ENCODE measurements at places on chromosomes 1 and 21.

DNA sequence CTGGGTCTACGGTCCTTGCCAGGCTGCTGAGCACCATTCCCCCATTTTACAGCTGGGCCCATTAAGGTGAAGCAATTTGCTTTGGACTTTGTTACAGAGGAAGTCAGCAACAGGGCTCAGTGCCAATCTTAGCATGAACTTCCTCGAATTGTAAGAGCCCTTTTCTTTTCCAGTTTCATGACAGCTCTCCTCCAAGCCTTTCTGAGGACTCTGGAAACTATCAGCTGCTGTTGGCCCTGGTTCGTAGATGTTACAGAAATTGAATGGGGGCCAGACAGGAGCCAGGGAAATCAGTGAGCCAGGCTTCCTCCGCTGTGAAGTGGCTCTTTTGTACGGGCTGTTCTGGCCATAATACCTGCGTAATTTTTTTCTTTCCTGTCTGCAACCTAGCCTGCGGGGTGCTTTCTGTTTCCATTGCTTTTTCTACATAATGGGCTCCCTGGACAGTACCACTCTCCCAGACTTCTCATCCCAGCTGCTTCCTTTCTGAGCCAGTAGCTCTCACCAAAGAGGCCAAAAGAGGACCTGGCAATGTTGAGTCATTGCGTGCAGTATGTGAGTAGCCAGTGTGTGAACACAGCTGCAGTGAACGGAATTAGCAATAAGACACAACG lies 386.3 kb downstream of the DISC1 start:
- DNase-seq: no peak

- DNase-seq: no peak
These were observed 256.8 kb downstream of the KAZN start for GRCh38 chr1:14855268-14855667.

DNA sequence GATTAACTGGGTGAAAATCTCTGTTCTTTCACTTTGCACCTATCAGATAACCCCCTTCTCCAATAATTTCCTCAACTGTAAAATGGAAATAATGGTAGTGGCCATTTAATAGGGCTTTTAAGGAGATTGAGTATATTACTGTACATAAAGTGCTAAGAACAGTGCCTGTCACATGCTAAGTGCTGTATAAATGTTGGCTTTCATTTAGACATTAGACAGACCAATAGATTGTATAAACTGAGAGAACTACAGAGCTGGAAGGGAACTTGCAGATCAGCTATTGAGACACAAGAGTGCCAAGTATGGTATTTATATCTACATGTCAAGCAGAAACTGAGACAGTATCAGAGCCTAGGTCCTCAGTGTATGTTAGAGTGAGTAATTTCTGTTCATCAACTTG lies 934.7 kb downstream of the PLA2G4A start:
- no peak for DNase-seq

DNA sequence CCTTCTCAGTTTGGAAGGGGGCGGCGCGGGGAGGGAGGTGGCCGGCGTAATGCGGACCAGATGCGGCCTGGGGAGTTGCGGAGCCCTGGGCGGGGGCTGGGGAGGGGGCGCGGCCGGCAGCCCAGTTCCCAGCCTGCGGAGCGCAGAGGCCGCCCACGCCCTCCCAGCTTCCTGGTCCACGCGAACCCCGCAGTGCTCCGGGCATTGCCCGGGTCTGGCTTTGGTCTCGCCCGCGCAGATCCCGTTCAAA lies 695 bp downstream of the DMBX1 start:
- no peak for DNase-seq

- no peak for DNase-seq
These were observed 36.7 kb downstream of the RHBG start for GRCh38 chr1:156405670-156406069.

- DNase-seq: no peak
These were observed 69.1 kb downstream of the KCNJ15 start for GRCh38 chr21:38325731-38326420.

- no peak for DNase-seq
These were observed 23.3 kb downstream of the PIP5K1A start for GRCh38 chr1:151221616-151222015.

- DNase-seq: no peak
These were observed 105.0 kb upstream of the ADGRL2 start for GRCh38 chr1:81695741-81696140.

DNA sequence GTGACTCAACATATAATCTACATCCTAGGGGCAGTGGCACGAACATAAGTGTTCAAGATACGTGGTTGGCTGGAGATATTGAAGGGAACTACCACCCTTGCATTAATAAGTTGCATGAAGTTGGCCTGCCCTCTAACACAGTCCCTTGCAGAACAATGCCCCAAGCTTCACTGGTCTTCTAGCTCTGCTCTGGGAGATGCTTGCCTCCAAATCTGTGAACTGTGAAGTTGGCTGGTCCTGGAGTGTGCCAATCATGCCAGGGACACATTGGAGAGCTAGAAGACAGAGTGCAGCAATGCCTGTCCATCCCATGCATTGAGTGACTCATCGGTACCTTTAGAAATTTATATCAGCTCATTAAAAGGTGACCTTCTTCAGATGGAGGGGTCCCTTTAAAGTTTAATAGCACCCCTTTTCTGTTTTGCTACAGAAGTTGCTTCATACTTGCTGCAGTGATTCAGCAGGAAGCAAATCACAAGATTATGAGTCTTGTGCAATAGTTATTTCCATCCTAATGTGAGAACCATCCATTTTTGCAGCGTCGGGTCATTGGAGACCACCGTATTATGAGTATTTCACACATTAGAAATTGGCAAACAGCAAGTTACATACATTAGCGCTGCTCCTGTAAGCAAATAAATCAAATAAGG lies 55.2 kb upstream of the KAZN start:
- no peak for DNase-seq

DNA sequence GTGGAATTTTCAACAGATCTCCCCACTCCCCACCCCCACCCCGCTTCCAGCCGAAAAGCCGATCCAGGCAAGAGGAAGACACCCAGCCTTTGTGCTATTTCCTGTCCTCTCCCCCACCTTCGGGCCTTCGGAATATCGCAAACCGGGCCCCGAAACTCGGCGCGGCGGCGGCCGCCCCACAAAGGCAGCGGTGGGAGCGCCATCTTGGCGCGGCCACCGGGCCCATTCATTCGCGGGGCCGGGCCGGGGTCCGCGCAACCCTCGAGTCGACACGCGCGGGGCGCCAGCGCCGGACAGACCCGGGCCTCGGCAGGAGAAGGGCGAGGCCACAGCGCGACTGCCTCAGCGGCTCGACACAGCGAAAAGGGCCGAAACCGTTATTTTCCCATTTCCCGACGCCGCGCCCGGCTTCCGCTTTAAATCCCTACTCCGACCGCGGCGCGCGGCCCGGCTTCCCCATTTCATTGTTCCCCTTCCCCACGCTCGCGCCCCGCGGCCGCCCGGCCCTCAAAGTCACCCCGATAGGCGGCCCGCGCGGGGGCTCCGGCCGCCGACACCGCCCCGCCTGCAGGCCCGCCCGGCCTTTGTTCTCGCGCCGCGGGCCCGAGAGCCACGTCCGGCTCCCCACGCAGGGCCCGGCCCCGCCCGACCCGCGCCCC lies 911 bp downstream of the GNB1 start:
- no peak for DNase-seq

- DNase-seq: no peak
These were observed 9.2 kb downstream of the ADPRS start for GRCh38 chr1:36097693-36098585.

DNA sequence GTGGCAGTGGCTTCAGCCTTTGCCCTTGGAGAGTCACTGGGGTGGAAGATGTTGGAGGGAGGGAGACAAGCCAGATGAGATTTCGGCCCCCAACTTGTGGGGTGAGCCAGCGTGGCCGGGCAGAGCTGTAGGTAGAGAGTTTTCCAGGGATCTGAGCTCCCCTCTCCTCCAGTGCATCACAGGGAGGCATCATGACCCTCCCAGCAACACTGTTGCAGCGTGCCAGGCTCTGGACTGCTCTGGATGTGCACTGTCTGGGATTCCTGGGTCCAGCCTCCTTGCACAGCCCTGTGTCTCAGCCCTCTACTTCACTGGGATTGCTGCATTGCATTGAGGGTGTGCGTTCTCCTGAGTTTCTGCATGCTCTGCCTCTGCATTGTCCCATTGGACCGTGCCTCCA lies 8.9 kb downstream of the PTPRU start:
- DNase-seq: no peak

GRCh38 chr1:29322861-29323585 lies 86.7 kb downstream of the PTPRU start:
- DNase-seq: no peak

DNA sequence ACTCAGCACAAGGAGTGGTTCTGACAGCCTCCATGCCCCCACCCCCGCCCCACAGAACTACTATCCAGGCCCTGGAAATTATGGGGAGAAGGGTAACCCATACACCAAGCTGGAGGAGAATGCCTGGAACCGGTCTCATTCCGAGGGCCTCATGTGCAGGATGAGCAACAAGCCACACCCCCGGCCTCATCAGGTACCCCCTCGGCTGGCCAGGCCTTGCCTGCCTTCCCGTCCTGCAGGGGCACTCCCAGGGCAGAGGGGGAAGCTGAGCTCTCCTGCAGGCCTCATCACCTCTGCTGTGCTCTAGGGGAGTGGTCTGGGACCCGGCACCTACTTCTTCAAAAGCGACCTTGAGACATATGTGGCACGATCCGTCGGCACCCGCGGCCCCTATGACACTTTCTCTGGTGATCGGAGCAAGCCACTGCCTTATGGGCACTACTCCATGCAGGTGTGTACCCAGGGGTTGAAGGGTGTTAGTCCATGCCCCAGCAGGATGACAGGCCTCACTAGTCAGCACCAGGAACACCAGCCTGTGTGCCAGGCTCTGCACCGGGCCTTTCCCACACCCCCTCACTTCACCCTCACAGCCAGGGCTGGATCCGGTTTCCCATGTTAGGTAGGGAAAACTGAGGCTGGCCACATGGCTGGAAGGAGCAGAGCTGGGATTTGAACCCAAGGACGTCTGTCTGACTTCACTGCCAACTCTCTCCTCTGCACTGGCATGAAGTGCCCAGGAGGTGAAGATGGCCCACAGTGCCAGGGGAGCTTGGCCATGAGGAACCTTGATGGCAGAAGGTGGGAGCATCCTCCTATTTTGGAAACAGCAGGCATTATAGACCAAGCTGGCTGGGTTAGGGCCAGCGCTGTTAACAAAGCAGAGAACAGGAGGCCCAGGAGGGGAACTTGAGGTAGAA lies 10.9 kb upstream of the TTC22 start:
- DNase-seq: no peak

DNA sequence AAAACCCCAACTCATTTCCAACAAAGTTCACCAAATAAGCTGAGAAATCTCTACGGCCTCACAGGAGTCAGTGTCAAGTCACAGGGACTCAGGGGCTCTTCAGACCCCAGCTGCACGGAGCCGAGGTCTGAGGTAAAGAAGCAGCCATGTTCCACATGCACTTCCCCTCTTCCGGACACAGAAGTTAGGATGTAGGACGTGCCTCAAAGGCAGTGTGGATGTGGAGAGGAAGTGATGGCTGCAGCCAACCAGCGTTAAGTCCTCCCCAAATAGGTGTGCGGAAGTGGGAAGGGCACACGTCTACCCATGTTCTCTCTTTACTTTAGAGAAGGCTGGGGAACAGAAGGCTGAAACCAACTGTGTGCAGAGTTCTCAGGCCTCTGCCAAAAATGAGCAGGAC lies 14.6 kb upstream of the NCF2 start:
- DNase-seq: no peak

- DNase-seq: no peak
These were observed 125.9 kb upstream of the PROX1 start for GRCh38 chr1:213861841-213862240.

- no peak for DNase-seq
These were observed 1.0 kb upstream of the PERM1 start for GRCh38 chr1:982765-983436.

GRCh38 chr1:101115112-101115511 lies 89.5 kb upstream of the DPH5 start:
- no peak for DNase-seq

GRCh38 chr1:152768847-152769533 lies 6.0 kb upstream of the LCE1F start:
- no peak for DNase-seq

DNA sequence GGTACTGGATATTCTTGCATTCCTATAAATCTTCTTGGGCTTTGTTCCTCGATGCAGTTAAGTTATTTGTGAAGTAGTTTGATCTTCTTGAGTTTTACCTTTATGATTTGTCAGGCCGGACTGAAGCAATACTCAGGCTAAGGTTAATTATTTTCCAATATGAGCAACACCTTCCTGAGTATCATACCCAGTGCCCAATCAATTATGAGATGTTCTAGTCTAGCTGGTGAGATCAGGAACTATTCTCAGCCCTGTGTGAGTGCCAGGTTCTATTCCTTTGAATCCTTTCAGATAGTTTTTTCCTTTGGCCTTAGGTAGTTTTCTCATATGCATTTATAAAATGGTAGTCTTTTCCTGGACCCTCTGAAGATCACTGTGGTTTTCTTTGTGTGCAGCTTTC lies 92.5 kb downstream of the SCMH1 start:
- no peak for DNase-seq

DNA sequence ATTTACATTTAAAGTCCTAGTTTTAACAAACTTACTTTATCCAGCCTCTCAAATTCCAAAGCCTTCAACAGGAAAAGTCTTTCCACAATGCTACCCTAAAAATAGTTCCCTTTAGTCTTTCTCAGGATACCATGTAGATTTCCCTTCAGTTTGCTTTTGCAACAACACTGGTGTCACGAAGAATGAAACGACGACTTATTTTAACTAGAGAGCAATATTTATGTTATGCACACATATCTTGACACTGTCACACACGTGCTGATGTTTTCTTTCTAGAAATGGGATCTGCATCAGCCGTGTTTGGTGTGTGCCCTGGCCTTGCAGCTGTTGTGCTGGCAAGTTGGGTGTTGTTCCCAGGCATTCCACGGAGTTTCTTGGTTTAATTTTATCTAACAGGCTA lies 75.5 kb downstream of the SIPA1L2 start:
- DNase-seq: no peak

GRCh38 chr1:85464497-85465098 lies 361 bp downstream of the DDAH1 start:
- DNase-seq: no peak

GRCh38 chr1:230737622-230738262 lies 9.4 kb upstream of the CAPN9 start:
- DNase-seq: no peak

DNA sequence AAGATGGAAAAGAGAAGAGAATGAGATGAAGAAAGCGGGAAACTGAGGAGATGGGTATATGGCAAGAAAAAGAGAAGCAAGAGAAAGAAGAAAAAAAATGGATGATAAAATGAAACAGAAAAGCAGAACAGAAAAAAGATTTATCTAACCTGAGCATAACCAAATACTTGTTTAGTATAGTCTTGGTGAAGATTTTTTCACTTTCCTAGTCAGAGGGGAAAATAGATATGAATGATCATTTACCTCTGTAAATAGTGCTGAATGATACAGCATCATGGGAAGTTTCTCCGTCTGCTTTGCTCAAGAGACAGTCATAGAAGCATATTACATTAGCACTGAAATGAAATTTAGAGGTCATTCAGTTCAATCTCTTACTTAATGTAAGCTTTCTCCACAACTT lies 36.1 kb upstream of the PLPPR4 start:
- no peak for DNase-seq
